Endothelial cell of coronary artery (primary cell): ENCODE measurements at places on chromosomes 2 and 18. TPM values are rescaled to one million over a fixed set of nuclear protein-coding genes. Genes with fewer than 3 reads are reported as not detected.

The GNAL gene
- 0.09 and 0.47 TPM in 2 replicates for total RNA-seq

The TMEM247 gene
- not detected in 2 replicates for total RNA-seq

The SATB2 gene
- 2.2 and 3.6 TPM in 2 replicates for total RNA-seq

The IL1R2 gene
- total RNA-seq: 0.19 TPM in 1 of 2 replicates, not detected in the other

The ZNF385B gene
- not detected in 2 replicates for total RNA-seq

The MRO gene
- total RNA-seq: not detected in 2 replicates

The SPRED2 gene
- total RNA-seq: 1.5 and 2.7 TPM in 2 replicates

The COA5 gene
- total RNA-seq: 21.1 and 30.7 TPM in 2 replicates

The POTEC gene
- total RNA-seq: not detected in 2 replicates
